ENCODE measurements at places on chromosomes 3 and 15.

DNA sequence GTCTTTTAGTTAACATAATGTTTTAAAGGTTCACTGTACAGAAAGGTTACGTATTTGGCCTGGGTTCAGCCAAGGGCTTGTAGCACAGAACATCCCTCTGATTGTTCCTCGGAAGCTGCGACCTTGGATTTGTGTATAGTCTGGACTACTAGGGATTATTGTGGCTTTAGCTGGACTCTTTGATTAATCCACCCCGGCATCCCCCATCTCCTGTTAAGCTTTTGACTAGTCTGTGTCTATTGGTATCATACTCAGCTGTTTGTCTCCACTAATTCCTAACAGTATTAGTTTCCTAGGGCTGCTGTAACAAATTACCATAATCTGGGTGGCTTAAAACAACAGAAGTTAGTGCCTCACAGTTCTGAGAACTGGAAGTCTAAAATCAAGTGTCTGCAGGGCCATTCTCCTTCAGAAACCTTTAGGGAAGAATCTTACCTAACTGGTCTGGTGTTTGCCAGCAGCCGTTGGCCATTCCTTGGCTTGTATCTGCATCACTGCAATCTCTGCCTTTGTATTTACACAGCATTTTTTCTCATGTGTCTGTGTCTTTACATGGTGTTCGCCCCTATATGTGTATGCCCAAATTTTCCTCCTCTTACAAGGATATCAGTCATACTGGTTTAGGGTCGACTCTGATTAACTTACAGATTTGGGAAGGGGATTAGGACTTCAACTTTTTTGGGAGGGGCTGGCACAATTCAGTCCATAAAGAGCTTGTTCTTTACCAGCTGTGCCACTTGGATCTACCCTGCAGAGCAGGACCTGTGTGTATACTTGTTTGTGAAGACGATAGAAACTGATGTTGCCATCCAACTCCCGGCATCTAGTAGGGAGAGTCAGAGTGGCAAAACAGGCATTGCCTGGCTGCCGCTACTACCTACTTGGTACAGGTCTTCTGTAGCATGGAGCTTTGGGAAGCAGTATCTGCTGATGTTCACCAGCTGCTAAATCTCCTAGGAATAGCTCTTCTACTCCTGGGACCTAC lies 117.8 kb downstream of the UBE2E2 start:
- no peak for DNase-seq

DNA sequence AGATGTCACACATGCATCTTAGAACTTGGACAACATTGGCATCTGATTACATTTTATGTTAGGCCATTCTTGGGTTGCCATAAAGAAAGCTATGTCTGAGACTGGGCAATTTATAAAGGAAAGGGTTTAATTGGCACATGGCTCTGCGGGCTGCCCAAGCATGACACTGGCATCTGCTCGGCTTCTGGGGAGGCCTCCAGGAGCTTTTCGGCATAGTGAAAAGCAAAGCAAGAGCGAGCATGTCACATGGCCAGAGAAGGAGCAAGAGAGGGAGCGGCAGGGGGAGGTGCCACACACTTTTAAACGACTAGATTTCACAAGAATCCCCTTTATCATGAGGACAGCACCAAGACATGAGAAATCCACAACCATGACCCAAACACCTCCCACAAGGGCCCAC lies 11.3 kb downstream of the RYR3 start:
- DNase-seq: no peak

DNA sequence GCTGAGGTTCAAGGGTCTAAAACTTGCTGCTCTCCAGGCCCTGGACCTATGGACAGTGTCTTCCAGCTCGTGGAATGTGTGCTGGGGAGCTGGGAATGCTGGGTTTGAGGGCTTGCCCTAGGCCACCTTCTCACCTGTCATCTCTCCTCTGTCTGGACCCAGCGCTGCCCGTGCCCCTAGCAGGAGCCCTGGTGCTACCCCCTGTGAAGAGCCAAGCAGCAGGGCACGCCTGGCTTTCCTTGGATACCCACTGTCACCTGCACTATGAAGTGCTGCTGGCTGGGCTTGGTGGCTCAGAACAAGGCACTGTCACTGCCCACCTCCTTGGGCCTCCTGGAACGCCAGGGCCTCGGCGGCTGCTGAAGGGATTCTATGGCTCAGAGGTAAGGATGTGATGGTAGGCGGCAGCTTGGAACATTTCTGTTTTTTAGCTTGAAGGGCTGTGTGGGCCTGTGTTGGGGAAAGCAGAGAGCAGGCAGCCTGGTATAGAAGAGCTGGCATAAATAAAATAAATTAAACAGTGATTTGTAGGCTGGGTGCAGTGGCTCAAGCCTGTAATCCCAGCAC lies 5.1 kb downstream of the CHRD start:
- DNase-seq: no peak

DNA sequence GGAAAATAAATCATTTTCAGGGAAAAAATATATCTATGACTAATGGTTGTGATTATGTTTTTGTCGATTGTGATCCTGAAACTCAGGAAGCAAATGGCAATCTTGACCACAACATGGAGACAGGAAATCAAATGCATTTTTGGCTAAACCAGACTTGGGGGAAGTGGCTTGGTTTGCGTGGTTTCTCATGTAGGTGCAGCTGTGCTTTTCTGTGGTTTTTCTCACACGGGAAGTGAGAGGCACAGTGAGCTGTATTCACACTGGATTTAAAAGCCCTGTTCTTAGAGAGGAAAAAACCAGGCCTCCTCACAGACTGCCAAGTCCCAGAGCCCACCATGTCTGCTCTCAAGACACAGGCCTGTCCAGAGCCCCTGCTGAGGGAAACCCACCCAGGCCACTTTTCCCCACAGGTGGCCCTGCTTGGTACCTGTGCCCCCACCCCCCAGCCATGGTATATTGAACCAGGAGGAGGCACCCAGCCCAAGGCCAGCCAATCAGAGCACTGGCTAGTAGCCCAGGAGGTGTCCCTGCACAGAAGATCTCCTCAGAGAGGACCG lies 46.1 kb downstream of the BTD start:
- DNase-seq: no peak

GRCh38 chr15:69780374-69780773 lies 317.3 kb downstream of the TLE3 start:
- no peak for DNase-seq

DNA sequence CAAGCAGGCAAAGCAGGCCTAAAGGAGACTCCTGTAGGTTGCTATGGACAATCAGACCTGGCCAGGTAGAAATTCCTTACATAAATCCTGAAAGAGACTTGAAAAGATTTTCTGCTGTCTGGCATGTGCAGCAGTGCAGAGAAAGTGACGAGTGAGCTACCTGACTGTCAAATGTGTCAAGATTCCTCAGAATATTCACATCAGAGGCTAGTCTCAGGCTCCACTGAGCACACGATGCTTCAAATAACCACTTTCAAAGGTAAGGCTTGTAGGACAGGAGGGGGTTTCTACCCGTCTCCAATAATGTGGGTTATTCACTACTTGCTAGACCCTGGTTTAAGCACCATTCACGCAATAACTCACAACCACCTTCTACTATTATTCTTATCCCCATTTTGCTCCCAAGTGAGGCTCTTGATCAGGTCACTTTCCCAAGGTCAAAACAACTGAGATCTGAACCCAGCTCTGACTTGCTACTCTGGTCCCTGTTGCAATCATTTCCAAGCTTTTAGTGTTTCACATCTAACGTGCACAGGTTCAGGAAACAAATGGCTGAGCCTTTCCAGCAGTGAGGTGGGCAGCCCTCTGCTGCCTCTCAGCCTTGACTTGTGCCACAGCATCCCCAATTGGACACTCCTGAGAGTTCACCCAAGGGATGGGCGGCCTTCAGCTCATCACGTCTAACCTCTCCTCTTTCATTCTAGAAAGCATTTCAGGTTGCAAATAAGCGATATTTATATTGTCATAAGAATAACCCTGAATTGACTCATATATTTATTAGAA lies 329.9 kb upstream of the WNT5A start:
- DNase-seq: no peak

- DNase-seq: no peak
Measured at GRCh38 chr3:126015075-126015474, 46.1 kb downstream of the ROPN1B start.

DNA sequence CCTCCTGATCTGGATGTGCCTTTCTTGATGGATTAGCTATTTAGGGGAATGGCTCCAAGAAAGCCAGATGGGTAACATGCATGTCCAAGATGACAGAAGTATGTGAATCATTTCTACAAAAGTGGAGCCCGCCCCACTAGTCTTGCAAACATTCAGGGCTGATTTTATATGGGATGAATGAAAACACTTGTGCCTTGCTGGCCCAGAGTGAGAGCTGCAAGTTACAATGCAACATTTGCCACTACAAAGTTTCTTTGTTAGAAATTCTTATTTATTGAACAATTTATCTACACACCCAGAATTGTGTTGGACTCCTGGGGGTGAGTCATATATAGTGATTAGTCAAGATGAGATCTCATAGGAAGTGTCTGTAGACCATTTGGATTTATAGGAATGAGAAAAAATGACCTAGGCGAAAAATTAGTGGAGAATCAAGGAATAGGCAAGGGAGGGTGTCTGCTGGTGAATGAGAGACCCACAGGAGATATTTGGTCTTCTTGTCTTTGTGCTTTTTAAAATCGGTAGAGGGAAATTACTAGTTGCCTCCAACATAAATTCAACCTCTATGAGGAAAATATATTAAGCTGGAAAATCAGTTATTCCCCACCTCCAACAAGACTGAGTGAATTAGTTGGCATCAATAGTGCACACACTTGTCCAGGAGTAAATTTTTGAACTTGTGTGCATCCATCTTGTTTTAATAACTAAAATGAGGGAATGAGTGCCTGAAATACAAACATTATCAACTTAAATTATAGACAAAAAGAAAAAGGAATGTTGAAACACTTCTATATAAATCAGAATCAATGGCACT lies 53.5 kb upstream of the DCBLD2 start:
- DNase-seq: no peak

DNA sequence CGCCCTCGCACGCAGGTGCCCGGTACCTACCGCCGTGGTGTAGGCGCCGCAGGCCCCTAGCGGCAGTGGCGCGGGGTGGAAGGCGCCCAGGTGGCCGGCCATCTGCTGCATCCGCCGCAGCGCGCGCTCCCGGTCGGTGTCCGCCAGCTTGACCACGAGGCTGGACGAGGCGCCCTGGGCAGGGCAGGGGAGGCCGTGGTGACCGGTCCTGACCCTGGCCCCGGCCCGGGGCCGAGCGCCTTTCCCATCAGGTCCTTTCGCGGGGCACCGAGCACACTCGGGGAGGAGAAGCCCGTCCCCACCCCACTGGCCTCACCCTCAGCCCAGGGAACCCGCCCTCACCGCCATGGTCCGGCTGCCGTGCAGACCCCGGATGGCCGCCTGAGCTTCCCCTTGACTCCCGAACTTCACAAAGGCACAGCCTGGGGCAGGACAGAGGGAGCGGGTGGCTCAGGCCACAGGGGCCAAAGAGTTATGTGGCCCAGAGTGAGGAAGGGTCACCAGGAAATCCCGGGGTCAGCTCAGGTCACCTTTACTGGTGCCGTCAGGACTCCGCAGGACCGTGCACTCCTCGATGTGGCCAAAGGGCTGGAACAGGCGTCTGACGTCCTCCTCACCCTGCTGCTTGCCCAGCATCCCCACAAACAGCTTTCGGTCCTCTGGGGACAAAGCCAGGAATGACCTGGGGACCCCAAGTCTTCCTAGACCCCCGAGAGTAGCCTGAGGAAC lies 17.4 kb upstream of the PARP6 start:
- no peak for DNase-seq

DNA sequence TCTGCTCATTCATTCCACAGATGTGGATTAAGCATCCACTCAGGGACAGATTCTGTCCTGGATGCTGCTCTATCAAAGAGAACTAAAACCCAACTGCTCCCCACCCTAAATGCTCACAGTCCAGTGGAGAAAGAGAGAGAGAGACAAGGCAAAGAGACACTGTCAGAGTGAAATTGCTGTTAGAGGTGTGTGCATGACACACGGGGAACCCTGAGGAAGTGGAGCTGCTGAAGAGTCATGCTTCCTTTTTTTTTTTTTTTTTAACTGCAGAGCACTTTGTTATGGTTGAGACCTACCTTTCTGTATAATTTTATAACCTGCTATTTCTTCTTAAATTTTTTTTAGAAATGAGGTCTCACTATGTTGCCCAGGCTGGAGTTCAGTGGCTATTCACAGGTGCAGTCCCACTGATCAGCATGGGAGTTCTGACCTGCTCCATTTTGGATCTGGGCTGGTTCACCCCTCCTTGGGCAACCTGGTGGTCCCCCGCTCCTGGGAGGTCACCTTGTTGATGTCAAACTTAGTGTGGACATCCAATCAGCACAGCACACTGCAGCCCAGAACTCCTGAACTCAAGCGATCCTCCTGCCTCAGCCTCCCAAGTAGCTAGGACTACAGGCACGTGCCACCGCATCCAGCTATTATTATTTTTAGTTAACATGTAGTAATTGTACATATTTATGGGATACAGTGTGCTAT lies 18.2 kb upstream of the PSTPIP1 start:
- DNase-seq: no peak

DNA sequence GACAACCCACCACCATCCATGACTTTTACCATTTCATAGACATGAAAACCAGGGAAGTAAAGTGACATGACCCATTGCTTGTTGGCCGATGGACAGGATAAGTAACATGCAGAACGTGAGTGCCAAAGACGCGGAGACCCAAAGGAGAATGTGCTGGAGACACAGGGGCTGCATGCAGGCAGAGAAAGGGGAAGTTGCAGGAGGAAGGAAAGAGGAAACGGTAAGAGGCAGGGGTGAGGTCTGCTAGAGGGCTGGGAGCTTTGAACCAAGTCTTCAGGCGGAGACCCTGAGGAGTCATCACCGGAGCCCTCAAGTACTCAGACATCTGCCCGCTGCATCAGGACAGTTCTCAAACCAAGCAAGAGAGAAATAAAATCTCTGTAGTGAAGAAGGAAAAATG lies 34.9 kb downstream of the MAGEF1 start:
- no peak for DNase-seq

DNA sequence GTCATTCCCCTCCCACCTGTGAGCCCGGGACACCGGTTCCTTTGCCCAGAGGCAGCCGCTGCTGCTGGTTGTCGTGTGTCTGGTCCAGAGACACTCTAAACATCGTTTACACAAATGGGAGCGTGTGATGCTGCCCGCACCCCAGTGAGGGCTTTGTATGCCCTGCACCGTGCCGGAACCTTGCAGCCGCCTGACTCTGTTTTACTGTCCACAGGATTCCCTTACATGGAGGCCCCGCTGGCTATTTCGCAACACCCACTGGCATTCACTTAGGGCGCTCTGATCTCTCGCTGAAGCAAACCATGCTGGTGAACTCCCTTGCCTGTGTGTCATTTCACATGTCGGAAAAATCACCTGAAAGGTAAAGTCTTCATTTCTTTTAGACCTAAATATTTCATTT lies 100.8 kb upstream of the SLC6A6 start:
- DNase-seq: no peak

DNA sequence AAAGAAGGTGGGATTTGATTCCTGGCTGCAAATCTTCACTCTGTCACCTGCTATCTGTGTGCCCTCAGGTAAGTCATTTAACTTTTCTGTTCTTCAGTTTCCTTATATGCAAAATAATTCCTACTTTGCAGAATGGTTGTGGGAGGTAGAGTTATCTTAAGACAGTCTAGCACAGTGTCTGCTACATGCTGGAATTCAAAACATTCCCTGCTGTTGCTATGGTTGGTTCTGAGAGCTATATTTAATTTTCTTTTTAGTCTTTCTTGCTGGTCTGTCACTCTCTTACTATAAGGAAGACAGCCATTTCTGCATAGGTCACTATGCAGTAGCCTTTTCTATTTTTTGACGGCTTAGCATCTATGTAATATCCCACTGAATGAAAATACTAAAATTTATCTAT lies 4.0 kb upstream of the ADPGK start:
- DNase-seq: no peak

Data from NCI-H526 treated with DMSO at 0.1 percent for 48 hours (cell line).